Left renal pelvis (tissue), 4 donors: ENCODE measurements at places on chromosomes 13 and 19. TPM values are rescaled to one million over a fixed set of nuclear protein-coding genes. Genes with fewer than 3 reads are reported as not detected.

The BRME1 gene
- polyA plus RNA-seq = 4.8 TPM

The CEACAM4 gene
- 0.31 TPM for polyA plus RNA-seq

The RASAL3 gene
- 1.1 TPM for polyA plus RNA-seq

The ZNF528 gene
- 45.0 TPM for polyA plus RNA-seq

The GRK1 gene
- 0.20 TPM for polyA plus RNA-seq

The BRCA2 gene
- 9.0 TPM for polyA plus RNA-seq

The MEDAG gene
- polyA plus RNA-seq = 0.66 TPM

The SPACA4 gene
- not detected for polyA plus RNA-seq
